Midbrain (tissue), 1 donor: ENCODE measurements at places on chromosomes 11 and 22.

GRCh38 chr22:22979121-22979724, 91.1 kb upstream of the GNAZ start:
- no peak for DNase-seq

GRCh38 chr22:31350410-31350863, 4.3 kb upstream of the PATZ1 start:
- DNase-seq, result no peak

DNA sequence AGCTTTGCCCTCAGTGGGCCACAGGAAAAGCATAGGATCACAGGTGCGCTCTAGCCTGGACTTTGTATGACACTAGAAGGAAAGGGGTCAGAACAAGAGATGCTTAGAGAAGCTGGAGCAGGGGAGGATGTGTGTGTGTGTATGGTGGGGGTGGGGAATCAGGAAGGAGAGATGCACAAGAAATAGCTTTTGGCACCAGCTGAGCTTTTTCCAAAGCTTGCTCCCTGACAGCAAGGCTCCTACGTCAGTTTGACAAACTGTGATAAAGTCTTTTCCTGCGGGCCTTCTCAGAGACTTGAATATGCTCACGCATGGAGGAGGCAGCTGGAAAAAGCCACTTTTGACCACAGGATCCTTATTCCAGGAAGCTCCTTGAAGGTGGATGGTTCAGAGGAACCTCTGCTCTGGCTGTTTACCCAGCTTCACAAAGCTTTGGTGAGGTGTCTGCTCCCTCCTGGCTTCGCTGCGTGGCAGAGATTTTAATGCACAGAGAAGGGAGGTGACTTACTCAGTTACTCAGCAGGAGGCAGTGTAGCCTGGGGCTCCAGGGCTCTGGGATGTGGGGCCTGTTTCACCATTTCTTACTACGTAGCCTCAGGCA, 3.9 kb downstream of the CDC42EP1 start:
- no peak for DNase-seq

GRCh38 chr11:117535201-117535849, 207.7 kb downstream of the CEP164 start:
- DNase-seq, result peak; percentile 72

DNA sequence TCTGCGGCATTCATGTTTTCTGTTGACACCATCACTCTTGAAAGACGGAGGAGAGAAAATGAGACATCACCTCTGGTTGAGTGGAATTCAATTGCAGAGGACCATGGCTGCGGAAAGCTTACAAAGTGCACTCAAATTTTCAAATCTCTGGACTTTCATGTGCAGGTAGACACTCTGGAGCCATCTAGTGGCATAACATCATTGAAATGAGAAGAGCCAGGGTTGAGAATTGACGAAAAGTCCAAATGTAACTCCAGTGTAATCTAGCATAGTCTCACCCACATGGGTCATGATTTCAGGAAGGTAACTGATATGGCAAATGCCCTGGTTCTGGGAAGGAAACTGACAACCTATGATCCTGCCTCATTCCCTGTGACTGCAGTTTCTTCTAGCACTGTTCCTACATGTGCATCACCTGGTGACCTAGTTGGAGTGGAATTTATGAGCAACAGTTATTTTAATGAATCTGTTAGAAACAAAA, 687.8 kb downstream of the KCNA4 start:
- peak; percentile 3 for DNase-seq

- no peak for DNase-seq
Observed at GRCh38 chr11:33828604-33829429, 54.5 kb upstream of the FBXO3 start.

GRCh38 chr11:72352859-72353551, 81.3 kb downstream of the CLPB start:
- no peak for DNase-seq

GRCh38 chr22:50506611-50507420, 686 bp downstream of the LMF2 start:
- no peak for DNase-seq

DNA sequence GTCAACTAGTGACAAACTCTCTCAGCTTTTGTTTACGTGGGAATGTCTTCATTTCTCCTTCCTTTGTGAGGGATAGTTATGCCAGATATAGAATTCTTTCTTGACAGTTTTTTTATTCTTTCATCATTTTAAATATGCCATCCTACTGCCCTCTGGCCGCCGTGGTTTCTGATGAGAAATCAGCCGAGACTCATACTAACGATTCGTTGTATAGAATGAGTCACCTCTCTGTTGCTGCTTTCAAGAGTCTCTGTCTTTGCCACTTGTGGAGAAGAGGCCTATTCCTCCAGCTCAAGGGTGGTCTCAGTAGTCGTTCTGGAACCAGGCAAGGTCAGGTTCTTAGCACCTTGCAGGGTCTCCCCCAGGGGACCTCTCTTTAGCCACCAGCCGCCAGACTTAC, 8.0 kb downstream of the MYO7A start:
- no peak for DNase-seq

DNA sequence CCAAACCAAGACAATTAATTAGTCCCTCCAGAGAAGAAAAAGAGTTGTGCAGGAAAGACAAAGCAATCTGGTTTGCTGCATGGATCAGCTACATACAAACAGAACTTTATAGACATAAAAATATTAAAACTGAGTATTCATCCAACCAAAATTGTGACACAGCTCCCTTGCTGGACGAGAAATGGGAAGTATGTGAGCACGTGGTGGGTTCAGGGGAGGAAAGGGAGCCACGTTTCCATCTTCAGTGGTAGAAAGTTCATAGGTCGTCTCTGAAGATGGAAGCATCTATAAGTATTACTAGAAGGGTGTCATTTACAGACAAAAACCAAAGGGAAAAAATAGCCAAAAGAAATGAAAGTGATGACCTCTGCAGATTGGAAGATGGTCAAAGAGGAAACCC, 7.1 kb upstream of the KCNJ5 start:
- DNase-seq, result no peak

GRCh38 chr11:124310721-124311120, 3.0 kb downstream of the OR8D1 start:
- DNase-seq, result no peak

GRCh38 chr11:5527716-5528115, 11.2 kb upstream of the UBQLNL start:
- DNase-seq, result no peak

GRCh38 chr11:102111011-102111786, 952 bp downstream of the YAP1 start:
- peak; percentile 69 for DNase-seq

- DNase-seq, result no peak
Observed at GRCh38 chr11:1403721-1404460, 14.2 kb downstream of the BRSK2 start.

GRCh38 chr11:83827520-83827919, 541.4 kb upstream of the CCDC90B start:
- DNase-seq, result no peak

DNA sequence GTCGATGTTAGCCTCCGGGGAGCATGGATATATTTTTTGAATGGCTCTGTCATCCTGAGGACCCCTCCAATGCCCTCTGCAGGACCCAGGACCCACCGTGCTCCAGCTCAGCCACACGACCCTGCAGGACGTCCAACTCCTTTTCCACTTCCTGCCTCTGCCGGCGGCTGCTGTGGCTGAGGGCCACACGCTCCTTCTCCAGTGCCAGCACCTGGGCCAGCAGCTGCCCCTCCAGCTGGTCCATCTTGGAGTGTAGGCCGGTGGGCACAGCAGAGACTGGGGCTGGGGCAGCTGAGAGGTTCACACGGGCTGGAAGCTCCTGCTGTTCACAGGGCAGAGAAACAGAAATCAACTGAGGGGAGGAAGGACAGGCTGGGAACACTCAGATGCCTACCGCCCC, 15.6 kb downstream of the NPTXR start:
- DNase-seq, result no peak

DNA sequence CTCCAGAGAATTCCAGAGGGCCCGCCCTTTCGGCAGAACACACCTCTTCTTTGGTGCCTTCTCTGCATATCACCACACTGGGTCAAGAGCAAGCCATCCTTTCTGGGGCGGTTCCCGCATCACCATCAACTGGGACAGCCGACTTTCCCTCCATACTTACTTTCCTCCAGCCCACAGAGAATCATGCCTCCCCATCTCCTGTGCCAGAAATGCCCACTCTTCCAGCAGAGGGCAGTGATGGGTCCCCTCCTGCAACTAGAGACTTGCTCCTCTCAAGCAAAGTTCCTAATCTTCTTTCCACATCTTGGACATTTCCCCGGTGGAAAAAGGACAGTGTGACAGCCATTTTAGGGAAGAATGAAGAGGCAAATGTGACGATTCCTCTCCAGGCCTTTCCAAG, 157.7 kb downstream of the C11orf91 start:
- DNase-seq, result peak; percentile 38

DNA sequence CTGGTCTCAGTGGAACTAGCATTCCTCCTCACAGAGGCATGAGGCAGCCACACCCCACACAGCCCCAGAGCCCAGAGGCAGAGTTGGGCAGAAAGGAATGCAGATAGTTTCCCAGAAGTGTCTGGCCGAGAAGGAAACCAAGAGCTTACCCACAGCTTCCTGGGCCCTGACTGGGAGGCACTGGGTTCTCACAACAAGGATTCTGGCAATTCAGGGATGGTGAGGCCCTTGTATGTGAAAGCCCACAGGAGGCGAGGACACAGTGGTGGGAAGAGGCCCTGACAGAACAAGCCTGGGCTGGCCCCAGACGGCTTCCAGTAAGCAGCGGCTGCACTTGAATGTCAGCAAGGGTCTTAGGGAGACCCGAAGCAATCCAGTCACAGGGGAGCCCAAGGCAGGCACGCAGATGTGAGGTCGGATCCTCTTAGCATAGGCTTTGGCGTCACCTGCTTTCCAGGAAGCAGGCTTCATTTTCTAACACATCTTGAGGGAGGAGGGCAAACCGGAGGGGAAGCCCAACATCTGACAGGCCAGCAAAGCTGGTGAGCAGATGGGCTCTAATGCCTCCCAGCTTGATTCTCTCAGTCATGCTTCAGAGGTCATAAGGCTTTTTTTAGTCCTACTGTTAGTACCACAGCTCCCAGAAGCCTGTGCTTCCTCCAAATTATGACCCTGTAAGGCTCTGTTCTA, 78.3 kb upstream of the AKIP1 start:
- no peak for DNase-seq

DNA sequence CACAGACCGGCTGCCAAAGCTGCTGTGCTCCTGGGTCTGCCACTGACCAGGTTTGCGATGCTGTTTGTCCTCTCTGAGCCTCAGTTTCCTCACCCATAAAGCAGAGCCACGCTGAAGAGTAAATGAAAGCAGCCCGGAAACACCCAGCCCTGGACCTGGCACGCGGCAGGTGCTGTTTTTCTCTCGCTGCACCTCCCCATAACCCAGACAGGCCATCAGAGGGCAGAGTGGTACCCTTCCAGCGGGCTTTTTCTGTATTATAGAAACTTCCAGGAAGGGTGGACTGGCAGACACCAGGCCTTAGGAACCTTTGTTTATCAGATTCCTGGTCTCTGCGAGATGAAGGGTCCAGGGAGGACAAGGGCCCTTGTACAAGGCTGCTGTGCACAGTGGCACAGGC, 17.9 kb upstream of the FGF19 start:
- no peak for DNase-seq

DNA sequence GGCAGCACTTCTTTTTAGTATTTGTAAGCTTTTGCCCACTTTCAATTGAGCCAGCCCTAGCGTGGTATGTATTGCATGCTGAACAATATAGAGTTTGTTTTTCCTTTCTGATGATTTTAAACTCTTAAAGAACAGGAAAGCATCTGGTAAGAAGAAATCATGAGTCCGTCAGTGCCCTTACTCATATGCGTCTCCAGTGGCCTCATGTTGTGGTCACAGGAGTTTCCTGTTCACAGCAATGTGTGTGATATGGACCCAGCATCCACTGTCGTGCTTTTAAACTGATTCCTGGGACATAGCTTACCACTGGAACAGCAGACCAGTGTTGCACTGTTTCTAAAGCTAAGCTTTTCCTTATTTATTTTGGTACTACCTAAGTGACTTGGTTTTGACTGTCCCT, 40.1 kb downstream of the BID start:
- DNase-seq, result no peak

GRCh38 chr11:76030968-76031590, 175.2 kb downstream of the WNT11 start:
- DNase-seq, result no peak

- DNase-seq, result peak; percentile 5
Observed at GRCh38 chr11:67022961-67023956, at the start of gene SYT12. SYT12 (plus strand) TSS chr11:67023134; CDS start chr11:67030145, 7,011 bp downstream.

- DNase-seq, result no peak
Observed at GRCh38 chr22:49574881-49575702, 252.6 kb downstream of the BRD1 start.

DNA sequence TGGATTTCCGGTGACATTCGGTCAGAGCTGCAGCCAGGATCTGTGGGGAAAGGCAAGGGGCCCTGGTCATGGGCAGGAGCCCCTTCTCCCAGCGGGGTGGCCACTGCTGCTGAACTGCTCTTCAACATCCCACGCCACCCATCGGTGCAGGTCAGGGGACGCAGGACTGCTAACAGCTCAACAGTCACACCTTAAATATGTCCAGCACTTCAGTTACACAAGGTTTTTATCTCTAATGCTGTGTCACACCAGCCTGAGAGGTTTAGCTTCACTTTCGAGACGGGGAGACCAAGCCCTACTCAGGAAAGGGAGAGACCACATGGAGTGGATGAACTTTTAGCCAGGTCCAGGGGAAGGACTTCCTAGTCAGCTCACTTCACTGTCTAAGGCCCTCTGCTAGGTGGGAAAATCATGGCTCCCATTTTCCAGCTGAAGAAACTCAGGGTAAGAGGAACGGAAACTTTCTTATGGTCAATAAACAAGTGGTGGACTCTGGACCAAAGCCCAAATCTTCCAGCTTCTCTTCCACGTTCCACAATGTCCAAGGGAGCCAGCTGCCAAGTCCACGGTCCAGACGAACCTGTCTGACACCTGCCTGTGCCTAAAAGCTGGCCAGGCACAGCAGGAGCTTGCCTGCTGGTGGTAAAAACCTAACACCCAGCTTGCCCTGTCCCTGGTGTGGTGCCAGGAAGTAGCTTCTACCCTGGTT, 21.0 kb upstream of the CHADL start:
- no peak for DNase-seq

DNA sequence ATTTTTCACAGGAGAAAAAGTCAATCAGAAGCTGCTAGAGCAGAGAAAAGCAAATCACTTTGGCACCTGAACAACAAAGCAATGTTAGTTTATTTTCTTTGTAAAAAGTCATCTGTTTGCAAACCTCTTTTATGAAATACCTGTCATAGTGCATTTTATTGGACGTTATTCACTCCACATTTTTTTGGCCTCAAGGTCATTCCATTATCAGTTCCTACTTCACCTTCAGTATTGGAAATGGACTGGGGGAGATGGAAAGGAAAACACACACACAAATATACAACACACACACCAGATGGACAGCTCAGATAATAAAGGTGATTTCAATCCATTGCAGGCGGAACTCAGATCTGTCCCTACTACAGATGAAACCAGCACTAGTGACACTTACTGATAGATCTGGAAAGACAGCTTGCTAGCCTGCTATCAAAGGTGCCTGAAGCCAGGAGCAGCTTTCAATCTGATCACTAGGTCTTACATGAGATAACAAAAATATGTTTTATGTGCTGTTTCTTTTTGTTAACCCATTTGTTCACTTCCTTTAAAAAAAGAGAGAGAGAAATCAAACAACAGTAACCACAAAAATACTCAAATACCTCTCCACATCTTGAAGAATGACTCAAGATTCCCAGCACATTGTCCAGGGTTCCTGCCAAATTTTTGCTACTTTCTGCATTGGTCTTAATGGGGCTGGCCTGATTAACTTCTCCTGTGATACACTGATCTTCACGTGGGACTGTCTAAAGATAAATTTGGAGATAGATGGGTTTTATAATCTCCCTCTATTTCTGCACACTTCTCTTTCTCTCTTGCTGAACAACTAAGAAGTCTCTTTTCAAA, 844.3 kb upstream of the TENM4 start:
- peak; percentile 1 for DNase-seq
